GM04504 (cell line): ENCODE measurements at places on chromosomes 12 and 14.

DNA sequence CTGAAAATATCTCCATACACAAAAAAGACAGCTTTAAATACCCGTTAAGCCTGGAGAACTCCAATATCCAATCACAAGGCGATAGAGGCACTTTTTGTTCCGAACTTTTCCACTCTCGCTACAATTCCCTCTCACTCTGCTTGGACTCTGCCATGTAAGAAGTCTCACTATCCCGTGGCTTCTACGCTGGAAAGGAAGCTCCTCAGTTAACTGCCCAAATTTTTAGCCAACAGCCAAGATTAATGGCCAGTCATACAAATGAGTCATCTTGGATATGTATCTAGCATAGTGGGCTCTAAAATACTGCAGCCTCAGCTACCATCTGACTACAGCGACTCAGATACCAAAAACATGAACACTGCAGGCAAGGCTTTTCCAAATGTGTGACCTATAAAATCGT, 45.5 kb upstream of the RERGL start:
- no peak for DNase-seq

DNA sequence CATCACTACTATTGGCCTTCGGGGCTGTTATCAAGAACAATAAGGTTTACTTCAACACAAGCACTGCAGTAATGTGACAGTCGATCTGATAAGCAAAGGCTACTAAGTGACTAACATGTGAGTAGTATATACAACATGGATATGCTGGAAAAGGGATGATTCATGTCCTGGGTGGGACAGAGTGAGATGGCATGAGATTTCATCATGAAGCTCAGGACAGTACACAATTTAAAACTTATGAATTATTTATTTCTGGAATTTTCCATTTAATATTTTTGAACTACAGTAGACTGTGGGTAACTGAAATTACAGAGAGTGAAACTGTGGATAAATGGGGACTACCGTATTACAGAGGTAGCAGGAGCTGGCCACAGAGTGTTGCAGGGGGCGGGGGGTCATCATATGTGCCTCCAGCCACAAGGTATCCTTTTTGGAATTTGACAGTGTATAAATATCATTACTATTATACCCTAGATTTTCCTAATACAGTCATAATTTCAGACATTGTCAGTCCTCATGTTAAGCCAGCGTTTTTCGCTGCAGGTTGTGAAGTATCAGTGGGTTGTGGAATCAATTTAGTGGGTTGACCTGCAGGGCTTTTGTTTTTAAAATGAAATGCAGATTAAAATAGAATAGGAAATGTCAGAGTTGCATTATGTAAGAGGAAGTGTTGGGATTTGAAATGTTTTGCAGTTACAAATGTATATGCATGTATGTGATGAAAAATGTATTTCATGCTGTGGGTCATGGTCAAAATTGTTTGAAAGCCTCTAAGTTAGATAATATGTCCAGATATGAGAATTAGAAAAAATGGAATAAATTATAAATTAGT, 148.0 kb upstream of the NUDT4 start:
- DNase-seq, result peak; percentile 53

- DNase-seq, result no peak
Measured at GRCh38 chr14:75860561-75861160, 121.1 kb downstream of the TGFB3 start.

DNA sequence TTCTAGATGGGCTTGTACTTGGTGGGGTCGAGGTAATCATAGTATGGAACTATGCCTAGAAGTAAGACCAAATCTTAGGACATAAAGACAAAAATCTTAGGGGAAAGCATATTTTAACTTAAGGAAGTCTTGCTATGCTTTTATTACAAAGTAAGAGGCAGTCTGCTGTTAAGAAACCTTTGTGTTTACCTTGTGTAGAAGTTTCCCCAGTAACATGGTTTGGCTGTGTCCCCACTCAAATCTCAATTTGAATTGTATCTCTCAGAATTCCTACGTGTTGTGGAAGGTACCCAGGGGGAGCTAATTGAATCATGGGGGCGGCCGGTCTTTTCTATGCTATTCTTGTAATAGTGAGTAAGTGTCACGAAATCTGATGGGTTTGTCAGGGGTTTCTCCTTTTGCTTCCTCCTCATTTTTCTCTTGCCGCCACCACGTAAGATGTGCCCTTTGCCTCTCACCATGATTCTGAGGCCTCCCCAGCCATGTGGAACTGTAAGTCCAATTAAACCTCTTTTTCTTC, 162.5 kb upstream of the ABCD2 start:
- DNase-seq, result no peak

DNA sequence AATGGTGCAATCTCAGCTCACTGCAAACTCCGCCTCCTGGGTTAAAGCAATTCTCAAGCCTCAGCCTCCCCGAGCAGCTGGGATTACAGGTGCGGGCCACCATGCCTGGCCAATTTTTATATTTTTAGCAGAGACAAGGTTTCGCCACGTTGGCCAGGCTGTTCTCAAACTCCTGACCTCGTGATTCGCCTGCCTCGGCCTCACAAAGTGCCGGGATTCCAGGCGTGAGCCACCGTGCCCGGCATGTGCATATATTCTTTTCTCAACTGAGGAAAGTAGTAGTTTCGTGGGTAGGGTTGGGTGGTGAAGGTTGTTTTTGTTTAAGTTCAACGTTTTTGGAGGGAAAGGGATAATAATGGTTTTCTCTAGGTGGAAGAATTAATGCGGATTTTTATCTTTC, 94.2 kb upstream of the CEP83 start:
- DNase-seq, result no peak

- DNase-seq, result peak; percentile 36
Measured at GRCh38 chr12:115323223-115323905, 639.4 kb upstream of the TBX3 start.

DNA sequence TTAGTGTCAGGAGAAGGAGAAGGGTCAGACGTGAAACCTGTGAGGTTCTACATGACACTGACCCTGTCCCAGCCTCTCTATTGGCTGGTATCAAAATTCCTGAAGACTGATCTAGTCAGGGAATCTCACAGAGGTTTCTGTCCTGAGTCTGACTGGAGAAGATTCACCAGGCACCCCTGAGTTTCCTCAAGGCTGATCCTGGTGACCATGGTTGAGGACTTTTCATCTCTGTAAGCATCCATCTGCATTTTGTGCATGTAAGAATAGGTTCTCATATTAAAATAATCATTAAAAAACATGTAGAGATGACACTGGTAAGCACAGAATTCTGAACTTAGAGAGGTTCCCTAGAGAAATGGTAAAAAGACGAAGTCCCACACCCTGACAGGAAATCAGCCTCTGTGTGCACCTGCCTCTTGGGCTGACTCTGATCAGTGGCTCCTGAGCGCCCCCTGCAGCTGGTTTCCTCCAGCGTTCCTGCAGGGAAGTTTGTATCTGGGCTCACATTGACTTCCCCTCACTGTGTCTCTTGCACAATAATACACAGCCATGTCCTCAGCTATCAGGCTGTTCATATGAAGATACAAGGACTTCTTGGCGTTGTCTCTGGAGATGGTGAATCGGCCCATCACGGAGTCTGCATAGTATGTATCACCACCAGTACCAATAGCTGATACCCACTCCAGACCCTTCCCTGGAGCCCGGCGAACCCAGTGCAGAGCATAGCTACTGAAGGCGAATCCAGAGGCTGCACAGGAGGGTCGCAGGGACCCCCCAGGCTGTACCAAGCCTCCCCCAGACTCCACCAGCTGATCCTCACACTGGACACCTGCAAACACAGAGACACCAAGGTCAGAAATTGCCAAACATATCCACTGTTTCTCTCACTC, 991.9 kb downstream of the TMEM121 start:
- no peak for DNase-seq

DNA sequence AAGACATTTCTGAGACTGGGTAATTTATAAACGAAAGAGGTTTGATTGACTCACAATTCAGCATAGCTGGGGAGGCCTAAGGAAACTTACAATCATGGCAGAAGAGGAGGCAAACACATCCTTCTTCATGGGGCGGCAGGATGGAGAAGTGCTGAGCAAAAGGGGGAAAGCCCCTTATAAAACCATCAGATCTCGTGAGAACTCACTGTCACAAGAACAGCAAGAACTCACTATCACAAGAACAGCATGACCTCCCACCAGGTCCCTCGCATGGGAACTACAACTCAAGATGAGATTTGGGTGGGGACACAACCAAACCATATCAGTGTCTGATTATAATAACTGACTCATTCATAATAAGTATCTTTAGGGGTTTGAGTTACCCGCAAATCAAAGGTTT, 6.4 kb downstream of the SLC39A9 start:
- DNase-seq, result no peak

GRCh38 chr14:52313903-52314594, at the start of gene PTGER2:
Gene PTGER2, plus strand, starts transcription at chr14:52314312. Its CDS starts 237 bp downstream, at chr14:52314549.
- no peak for DNase-seq

DNA sequence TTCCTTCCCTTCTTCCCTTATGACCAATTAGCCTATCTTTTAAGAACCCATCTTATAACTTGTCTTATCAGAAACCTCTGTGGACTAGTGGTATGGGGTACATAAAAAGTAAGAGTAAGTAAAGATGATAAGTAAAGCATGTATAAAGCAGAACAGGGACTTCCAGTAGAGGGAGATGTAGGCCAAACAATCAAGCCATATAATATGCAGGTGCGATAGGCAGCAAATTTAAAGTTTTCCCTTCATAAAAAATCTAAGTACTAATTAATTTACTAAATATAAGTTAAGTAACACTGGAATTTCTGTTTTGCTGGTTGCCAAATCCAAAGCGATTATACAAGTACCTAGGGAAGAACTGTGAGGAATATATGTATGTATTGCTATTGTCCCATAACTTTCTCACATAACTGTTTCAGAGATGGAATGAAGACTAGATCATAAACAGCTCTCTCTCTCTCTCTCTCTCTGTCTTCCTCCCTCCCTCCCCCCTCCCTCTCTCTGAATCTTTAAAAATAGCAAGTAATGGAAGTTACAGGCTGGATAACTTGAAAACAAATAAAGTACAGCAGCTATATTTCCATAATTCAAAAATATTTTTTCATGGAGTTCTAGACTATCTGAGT, 25.7 kb downstream of the METTL25 start:
- peak; percentile 4 for DNase-seq

DNA sequence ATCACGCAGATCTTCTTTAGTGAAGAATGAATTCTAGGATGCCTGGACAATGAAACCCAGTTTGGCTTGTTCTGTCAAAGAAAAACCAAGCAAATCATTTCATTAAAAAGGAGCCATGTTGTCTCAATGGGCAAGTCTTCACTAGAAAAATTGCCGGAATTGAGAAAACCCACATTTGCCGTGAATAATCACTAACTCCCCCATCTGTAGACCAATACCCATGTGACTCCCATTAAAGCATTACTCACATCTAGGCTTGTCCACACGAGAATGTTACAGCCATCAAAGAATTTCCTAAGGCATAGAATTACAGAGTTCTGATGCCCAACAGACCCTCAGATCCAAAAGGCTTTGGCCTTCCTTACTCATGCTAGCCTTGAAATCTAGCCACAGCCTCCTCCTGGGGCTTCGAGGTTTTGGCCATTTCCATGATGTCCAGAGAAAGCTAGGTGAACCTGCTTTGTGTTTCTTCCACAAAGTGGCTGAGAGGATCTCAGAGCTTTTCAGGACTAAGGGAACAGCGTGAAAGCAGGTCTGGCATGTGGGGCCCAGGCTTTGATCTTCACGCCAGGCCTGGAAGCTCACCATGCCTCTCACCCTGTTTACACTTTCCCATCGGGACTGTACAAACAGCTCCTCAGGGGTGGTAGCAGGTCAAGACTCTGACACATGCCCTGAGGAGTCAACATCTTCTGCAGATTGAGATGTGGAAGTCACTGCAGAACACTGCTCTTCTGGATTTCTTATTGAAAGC, 12.1 kb downstream of the SLC7A8 start:
- peak; percentile 62 for DNase-seq

DNA sequence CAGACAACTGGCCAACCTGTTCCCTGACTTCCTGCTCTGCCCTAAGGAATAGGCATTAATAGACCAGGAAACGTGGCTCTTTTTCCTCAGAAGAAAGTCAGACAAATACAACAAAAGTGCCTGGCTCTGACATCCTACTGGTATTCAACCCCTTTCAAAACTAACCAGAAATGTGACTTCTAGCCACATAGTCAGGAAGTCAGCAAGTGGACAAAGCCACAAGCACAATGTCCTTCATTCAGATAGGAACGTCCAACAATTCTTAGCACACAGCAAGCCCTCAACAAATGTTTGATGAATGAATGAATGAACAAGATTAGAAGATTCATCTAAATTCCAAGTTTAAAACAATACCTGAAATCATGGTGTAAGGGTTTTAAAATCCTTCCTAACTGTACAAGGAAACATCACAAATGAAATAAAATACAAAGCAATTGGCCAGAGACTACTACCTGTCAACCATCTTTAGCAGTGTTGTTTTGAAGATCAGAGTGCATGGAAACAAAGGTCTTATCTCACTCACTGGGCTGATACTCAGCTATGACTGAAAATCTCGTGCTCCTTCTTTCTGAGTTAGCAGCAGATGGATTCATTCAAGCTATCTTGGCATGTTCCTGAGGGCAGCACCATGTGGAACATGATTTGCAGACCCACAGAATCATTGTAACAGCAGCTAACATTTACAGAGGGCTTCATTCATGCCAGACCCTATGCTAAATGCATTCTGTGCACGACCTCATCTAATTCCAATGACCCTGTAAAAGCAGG, 16.5 kb downstream of the APPL2 start:
- no peak for DNase-seq

GRCh38 chr12:4289998-4290790, 16.6 kb downstream of the CCND2 start:
- no peak for DNase-seq

- peak; percentile 11 for DNase-seq
Measured at GRCh38 chr12:78886719-78887407, 22.3 kb downstream of the SYT1 start.

DNA sequence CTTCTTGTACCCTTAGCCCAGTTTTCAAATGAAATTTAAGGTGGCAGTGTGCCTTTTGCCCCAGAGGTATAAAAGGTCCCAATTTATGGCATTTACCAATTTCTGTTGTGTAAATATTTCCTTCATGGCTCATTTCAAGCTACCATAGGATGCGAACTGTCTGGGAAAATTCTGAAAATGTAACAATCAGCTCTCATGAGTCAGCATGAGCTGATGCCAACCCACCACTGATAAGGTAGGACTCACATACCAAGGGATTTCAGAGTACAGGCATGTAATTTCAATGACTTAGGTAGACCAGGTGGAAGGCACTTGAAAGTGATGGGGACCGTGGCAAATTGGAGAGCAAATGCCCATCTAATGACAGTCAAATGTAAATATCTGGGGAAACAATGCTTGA, 169.5 kb downstream of the TTC8 start:
- no peak for DNase-seq

DNA sequence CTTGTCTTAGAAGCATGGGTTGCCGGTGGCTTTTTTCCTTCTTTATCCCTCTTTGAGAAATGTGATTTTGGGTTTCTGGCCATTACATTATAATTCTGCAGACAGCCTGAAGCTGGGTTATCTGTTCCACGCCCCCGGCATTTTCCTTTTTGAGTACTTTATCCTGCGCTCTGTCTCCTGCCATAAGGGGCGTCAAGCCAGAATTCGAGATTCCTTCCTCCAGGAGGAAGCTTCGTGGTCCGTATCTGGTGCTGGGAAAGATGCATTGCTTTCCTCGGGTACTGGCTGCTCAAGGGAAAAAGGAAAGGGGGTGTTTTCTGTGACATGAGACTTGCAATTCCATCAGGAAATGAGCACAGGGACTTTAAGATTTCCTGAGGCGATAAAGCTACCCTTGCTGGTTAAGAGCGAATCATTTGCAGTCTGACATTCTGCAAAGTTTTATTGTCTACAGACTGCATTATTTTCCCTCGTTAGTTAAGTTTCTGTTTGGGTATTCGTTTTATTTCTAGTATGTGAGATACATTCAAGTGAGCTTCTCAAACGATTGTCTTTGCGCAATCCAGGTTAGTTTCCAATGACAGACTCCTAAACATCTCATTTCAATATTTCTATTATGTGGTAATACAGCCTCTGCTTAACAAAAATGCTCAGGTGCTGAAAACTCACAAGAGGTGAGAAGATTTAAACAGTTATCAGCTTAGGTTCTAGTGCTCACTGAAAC, 694 bp downstream of the AKAP5 start:
- DNase-seq, result peak; percentile 20
